Bladder microvascular endothelial cell (primary cell): ENCODE measurements at places on chromosomes 4 and X. TPM values are rescaled to one million over a fixed set of nuclear protein-coding genes. Genes with fewer than 3 reads are reported as not detected.

Gene SLC4A4
- under 0.01 TPM in 2 replicates for total RNA-seq

Gene KLB
- 0.06 TPM in 1 of 2 replicates, not detected in the other for total RNA-seq

Gene NEIL3
- 3.8 and 6.2 TPM in 2 replicates for total RNA-seq

Gene FGG
- not detected in 2 replicates for total RNA-seq

Gene TEX13B
- not detected in 2 replicates for total RNA-seq

Gene EDA
- total RNA-seq = 0.49 and 0.94 TPM in 2 replicates

Gene SRPK3
- total RNA-seq = under 0.01 and 0.44 TPM in 2 replicates

Gene SHOX
- total RNA-seq = not detected in 2 replicates

Gene DRD5
- not detected in 2 replicates for total RNA-seq

Gene CFAP99
- total RNA-seq = 0.16 TPM in 1 of 2 replicates, not detected in the other

Gene VSIG4
- total RNA-seq = not detected in 2 replicates

Gene RTL3
- total RNA-seq = under 0.01 TPM in 1 of 2 replicates, not detected in the other

Gene VCX3A
- total RNA-seq = not detected in 2 replicates

Gene NLRP2B
- total RNA-seq = under 0.01 and 0.06 TPM in 2 replicates

Gene ADH5
- total RNA-seq = 71.9 and 78.2 TPM in 2 replicates

Gene SSX4B
- not detected in 2 replicates for total RNA-seq

Gene ZAR1
- not detected in 2 replicates for total RNA-seq

Gene PRSS48
- not detected in 2 replicates for total RNA-seq

Gene KLHL34
- total RNA-seq = not detected in 2 replicates

Gene GAGE12F
- total RNA-seq = not detected in 2 replicates

Gene TMEM129
- 19.6 and 40.0 TPM in 2 replicates for total RNA-seq

Gene LPAR4
- total RNA-seq = under 0.01 and 0.13 TPM in 2 replicates

Gene IL13RA2
- total RNA-seq = 0.97 and 2.7 TPM in 2 replicates

Gene SMIM31
- not detected in 2 replicates for total RNA-seq

Gene ARHGAP36
- total RNA-seq = not detected in 2 replicates

Gene PAK3
- 0.49 and 3.9 TPM in 2 replicates for total RNA-seq

Gene DACH2
- not detected in 2 replicates for total RNA-seq

Gene GPR143
- total RNA-seq = 1.5 and 2.0 TPM in 2 replicates

Gene PCDH7
- total RNA-seq = under 0.01 and 0.69 TPM in 2 replicates

Gene VEGFC
- 4.5 and 8.3 TPM in 2 replicates for total RNA-seq

Gene EIF4E
- total RNA-seq = 132 and 227 TPM in 2 replicates

Gene SERPINA7
- total RNA-seq = not detected in 2 replicates

Gene TMSB15C
- total RNA-seq = 2.8 and 8.8 TPM in 2 replicates

Gene SYP
- total RNA-seq = 0.31 and 0.32 TPM in 2 replicates

Gene PAGE3
- total RNA-seq = not detected in 2 replicates

Gene PAGE2B
- total RNA-seq = not detected in 2 replicates

Gene PDE6B
- 2.1 and 6.9 TPM in 2 replicates for total RNA-seq

Gene NUP62CL
- 0.06 and 0.16 TPM in 2 replicates for total RNA-seq

Gene ZCCHC12
- total RNA-seq = not detected in 2 replicates

Gene DDIT4L
- 1.9 and 7.5 TPM in 2 replicates for total RNA-seq

Gene IL13RA1
- 35.8 and 84.3 TPM in 2 replicates for total RNA-seq

Gene EDA2R
- total RNA-seq = 1.8 and 7.2 TPM in 2 replicates

Gene PDE5A
- 1.6 and 6.9 TPM in 2 replicates for total RNA-seq

Gene NDNF
- 0.16 and 5.1 TPM in 2 replicates for total RNA-seq
